ENCODE measurements at places on chromosomes 7 and 10.

GRCh38 chr7:127438836-127439235 is 46.3 kb upstream of the ZNF800 start:
- DNase-seq: no peak

DNA sequence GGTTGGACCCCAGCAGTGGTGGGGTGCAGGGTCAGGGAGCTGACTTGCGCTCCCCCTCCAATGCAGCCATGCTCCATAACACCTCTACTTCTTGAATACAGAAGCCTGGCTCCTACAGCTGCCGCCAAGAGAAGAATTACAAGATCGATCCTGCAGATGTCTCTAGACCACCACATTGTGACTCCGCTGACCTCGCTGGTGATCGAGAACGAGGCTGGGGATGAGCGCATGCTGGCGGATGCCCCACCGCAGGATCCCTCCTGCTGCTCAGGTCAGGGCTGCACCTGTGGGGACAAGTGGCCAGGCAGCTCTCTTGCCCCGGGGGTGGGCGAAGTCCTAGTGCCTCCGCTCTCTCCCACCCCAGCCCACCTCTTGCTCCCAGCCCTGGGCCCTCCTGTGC is 31.7 kb downstream of the ITIH2 start:
- DNase-seq: no peak

- DNase-seq: no peak
Observed at GRCh38 chr10:79946271-79947082, 2.4 kb downstream of the SFTPD start.

- DNase-seq: no peak
Observed at GRCh38 chr7:80060218-80060806, 74.3 kb upstream of the GNAI1 start.

GRCh38 chr10:12140038-12140437 is 10.6 kb downstream of the SEC61A2 start:
- no peak for DNase-seq

- DNase-seq: peak; percentile 53
Observed at GRCh38 chr10:63466144-63466935, 563 bp upstream of the JMJD1C start.

GRCh38 chr10:8044331-8044907 is 10.1 kb upstream of the GATA3 start:
- no peak for DNase-seq

GRCh38 chr7:114977277-114977676 is 55.4 kb downstream of the MDFIC start:
- no peak for DNase-seq

GRCh38 chr10:123642697-123643096 is 23.5 kb upstream of the GPR26 start:
- DNase-seq: no peak

DNA sequence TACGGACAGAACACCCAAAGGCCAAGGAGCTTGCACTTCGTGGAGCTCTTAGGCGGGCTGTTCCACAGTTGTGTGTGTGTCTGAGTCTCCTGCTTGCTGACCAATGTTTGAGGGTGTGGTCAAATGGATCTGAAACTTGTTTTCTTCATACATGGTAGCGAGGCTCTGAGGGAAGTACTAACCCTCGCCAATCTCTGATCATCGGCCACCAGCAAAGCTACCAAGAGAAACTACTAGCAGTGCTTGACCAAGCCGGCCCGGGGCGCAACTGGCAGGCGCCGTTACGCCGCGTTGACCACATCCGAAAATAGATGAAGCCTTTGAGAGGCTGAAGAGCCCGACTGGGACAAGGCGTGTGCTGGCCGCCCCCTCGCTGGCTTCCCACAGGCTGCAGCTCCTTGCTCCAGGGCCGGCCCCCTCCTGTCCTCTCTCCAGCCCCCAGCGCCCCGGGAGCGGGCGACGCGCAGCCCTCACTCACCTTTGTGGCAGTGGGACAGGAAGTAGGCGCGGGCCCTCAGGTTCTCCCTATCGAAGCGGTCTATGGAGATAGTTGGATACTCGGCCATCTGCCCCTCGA is 384 bp downstream of the DCLRE1C start:
- DNase-seq: no peak

- DNase-seq: no peak
Observed at GRCh38 chr7:155847821-155848435, 35.7 kb upstream of the SHH start.

- no peak for DNase-seq
Observed at GRCh38 chr7:27215356-27215755, 15.5 kb upstream of the HOXA13 start.

- DNase-seq: no peak
Observed at GRCh38 chr7:137870684-137871083, 23.9 kb upstream of the DGKI start.

DNA sequence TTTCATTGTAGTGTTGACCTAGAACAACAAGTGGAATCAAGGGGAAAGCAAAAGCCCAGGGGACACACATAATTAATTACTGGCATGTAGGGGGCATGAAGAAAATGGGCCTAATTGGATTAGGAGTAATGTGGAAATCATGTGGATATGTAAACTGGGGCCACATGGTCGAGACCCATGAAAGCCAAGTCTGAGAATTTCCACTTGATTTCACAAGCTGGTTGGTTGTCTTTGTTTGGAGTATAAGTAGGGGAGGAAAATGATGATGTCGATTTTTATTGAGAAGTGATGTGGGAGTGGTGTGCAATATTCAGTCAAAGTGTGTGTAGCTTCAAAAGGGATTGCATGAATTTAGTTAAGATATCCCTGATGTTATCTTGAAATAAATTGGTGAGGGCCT is 131.8 kb downstream of the LRRC4 start:
- DNase-seq: no peak

- DNase-seq: peak; percentile 55
Observed at GRCh38 chr10:22655312-22655981, 58.9 kb downstream of the PIP4K2A start.

GRCh38 chr10:1360011-1360557 is 303.9 kb downstream of the WDR37 start:
- DNase-seq: no peak

- no peak for DNase-seq
Observed at GRCh38 chr7:82404094-82404493, 39.5 kb downstream of the CACNA2D1 start.

- no peak for DNase-seq
Observed at GRCh38 chr7:131557652-131558385, 1.4 kb upstream of the PODXL start.

DNA sequence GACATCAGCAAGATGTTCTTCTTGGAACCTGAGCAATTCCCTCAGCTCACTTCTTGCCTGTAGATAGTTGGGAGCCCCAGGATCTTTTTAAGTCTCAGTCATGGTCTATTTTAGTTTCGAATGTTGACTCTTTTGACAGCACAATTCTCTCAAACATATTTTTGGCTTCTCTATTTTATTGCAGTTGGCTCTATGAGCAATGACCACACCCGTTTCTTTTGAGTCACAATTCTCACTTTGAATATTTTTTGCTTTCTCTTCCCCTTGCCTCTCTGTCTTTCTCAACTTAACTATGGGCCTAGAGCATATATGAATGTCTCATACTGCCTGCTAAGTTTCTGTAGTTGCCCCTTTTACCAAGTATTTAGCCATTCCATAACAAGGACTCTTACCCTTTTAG is 222.8 kb downstream of the PTN start:
- DNase-seq: no peak

GRCh38 chr10:80272793-80273522 is 16.5 kb downstream of the MAT1A start:
- no peak for DNase-seq

DNA sequence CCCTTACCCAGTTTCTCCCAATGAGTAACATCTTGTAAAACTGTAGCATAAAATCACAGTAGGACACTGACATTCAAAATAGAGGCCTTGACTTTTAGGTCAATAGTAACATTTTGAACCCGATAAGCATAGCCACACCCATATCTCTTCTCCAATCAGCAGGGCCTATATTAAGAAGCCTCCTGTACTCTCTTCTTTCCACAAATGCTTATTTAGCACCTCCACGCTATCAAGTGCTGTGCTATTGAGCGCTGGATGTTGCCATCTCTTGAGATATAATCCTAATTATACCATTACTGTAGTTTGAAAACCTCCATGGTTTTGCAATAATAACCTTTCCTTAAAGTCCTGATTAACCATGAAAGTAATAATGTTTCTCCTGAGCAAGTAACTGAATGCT is 40.1 kb upstream of the CBLL1 start:
- DNase-seq: no peak

- no peak for DNase-seq
Observed at GRCh38 chr7:131483586-131483985, 72.8 kb downstream of the PODXL start.

- peak; percentile 5 for DNase-seq
Observed at GRCh38 chr7:118220583-118220982, 3.9 kb upstream of the ANKRD7 start.

- DNase-seq: no peak
Observed at GRCh38 chr7:157860406-157860805, 523.6 kb downstream of the DNAJB6 start.

DNA sequence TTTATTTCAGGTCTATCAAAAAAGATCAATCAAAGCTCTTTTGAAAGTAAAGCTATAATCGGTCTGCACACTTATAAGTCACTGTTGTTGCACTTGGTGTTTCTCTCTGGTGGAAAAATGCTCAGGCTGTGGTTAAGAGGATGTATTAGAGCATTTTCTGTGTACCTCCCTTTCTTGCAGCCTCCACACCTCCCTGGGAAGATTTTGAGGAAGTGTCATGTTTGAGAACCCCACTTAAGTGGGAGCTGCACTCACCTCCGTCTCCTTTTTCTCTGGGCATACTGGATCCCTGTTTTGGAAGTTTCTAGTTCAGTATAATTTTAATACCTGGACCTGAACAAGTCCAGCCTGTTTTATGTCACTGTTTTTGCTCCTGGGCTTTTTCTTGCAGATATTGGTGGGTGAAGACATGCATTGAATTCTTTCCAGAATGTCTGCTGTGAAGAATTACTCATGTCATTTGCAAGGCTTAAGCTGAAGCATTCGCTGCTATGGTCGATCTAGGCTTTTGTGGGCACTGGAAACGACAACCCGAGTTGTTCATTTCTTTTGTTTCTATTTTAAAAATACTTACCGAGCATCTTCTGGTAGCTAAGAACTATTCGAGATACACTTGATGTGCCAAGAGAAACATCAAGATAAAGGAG is 36.6 kb downstream of the TCF7L2 start:
- DNase-seq: no peak

DNA sequence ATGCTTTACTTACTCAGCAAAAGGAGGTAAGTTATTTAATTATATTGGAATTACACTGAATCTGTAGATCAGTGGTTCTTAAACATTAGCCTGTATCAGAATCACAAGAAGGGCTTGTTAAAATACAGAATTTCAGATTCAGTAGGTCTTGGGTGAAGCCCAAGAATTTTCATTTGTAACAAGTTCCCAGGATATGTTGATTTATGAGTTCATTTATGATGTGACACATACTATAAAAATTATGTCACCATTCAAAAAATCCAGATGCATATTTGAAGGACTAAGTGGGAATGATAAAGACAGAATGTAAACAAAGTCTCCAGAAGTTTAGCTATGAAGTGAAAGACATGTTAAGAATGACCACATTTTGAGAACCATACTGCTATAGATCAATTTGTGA is 52.3 kb downstream of the HECTD2 start:
- DNase-seq: no peak

GRCh38 chr10:129593953-129594352 is 126.9 kb downstream of the MGMT start:
- DNase-seq: no peak

- DNase-seq: no peak
Observed at GRCh38 chr7:90568213-90568612, 27.9 kb upstream of the CDK14 start.

DNA sequence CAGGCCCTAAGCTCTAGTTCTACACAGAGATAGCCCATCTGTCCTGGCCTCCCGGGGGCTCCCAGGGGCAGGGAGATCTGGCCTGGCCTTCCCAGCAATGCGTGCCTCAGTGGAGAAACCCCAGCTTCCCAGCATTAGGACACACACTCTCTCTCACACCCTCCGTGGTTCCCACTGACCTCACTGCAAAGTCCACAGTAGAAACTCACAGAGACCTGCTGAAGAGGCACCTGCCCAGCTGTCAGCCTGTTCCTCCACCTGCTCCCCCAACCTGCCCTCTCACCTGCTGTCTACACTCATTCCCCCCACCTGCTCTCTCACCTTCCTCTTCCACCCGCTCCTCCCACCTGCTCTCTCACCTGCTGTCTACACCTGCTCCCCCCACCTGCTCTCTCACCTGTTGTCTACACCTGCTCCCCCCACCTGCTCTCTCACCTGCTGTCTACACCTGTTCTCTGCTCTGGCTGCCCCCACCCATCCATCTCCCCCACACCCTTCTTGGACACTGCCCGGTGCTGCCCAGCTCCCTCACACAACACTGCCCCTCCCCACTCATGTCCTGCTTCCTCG is 21.1 kb upstream of the PFKP start:
- DNase-seq: no peak

- peak; percentile 72 for DNase-seq
Observed at GRCh38 chr7:134755422-134756022, 23.9 kb upstream of the CALD1 start.

- no peak for DNase-seq
Observed at GRCh38 chr10:68594405-68594804, 34.3 kb downstream of the TET1 start.

DNA sequence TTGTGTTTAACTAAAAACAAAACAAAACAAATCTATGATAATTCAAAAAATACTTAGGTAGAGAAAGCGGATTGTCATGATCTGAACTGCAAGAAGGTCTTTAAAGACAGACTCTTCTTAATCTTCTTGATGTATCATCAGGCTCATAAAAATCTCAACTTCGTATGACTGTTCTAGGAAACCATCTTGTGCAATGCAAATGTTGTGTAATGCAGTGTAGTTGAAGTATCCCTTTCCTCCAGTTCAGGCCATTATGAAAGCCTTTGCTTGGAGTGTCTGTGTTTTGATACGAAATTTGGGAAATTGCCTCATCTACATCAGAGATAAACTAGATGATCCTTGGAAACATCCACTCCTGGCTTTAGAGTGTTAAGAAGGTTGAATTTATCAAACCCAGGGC is 30.9 kb downstream of the CDK1 start:
- DNase-seq: no peak

- DNase-seq: no peak
Observed at GRCh38 chr10:16341637-16342036, 95.2 kb upstream of the PTER start.

- DNase-seq: no peak
Observed at GRCh38 chr10:117797296-117797695, 249.4 kb downstream of the RAB11FIP2 start.

DNA sequence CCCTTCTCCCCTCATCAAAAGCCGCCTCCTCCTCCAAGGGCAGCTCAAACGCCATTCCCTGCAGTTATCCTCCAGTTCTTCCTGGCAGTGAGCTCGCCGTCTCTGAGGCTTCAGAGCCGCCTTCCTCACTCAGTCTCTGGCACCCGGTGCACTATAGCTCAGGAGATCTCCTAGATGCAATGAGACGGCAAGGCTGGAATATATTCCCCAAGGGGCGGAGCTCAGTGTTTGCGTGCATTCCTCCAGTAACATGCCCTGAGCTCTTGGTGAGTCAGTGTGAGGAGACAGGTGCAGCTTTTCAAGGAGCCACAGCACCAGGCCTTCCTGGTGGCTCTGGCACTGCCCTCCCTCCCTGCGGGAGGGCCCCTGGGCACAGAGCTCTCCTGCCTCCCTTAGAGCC is 512.6 kb upstream of the FOXK1 start:
- no peak for DNase-seq

GRCh38 chr10:68470300-68470699 is 1.5 kb downstream of the DNA2 start:
- no peak for DNase-seq

GRCh38 chr10:15238555-15239335 is 70.3 kb upstream of the NMT2 start:
- DNase-seq: peak; percentile 50

GRCh38 chr7:112790586-112791003 is 402 bp upstream of the TMEM168 start:
- no peak for DNase-seq

All from activated CD8-positive, alpha-beta T cell treated with anti-CD3 and anti-CD28 coated beads for 36 hours (primary cell).